ENCODE measurements at places on chromosomes 1 and 21.

DNA sequence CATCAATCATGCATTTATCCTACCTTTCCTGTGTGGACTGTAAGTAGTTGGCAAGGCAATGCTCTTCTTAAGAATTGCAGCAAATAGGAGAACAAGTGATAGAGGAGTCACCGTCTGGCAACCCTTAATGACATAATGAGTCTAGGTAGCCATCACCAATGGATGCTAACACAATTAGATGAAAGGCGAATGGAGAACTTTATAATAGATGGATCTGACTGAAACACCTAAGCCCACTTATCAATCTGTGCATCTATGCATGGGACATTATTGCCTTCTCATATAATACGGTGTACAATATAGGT is 18.9 kb upstream of the CAPN8 start:
- no peak for DNase-seq

DNA sequence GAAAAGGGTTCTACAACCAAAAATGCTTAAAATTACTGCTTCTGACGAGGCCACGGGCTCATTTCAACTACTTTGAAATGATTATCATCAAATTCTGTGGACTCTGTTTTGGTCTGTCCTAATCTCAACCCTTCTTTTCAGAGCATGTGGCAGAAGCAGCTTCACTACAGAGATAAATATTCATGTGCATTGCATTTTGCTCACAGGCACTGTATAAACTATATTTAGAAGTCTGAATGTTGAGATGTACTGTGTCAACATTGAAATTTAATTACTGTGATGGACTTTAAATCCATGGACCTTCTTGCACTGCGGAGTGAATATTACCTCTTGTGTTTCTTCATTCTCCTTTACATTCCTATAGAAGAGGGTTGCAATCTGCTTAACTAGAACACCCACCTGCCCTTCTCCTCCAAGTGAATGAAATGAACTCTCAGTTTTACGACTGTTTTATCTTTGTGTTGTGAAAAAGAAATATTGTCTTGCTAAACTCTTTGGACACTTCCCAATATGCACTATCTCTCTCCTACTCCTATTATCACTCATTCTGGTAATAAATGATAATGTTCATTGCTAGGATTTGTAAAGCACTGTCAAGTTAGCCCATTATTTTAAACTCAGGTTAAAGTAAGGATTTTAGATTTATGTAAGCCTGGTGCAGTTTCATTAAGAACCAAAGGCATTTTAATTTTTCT is 281.2 kb upstream of the ST6GALNAC5 start:
- no peak for DNase-seq

DNA sequence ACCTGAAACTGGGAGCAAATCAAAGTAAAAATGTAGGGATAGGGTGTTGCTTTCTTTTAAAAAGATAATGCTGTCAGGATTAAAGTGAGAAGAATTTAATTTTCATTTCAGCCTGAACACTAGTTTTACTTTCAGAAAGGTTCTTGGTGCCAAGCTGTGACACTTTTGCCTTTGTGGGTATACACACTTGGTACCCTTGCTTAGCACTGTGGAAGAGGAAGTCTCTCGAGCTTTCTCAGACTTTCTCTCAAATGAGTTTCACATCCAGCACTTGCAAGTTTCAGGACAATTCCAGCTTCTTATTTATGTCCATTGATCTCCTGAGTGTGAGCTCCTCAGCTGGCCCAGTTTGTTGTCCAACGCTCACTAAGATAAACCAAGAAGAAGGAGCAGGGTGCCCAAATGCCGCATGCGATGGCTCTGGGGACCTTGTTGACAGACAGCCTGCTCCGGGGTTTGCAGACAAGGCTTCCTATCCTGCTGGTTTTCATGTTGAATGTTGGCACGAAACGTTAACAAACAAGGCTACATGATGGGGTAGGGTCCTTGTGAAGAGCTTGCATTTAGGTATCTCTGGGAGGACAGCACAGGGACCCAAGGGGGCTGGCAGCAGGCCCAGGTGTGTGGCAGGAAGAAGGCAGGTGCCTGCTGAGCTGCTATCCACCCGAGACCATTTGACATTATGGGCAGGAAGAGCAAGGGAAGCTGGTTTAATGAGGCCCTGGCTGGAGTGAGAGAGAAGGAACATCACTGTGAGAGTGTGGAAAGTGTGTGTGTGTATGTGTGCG is 79.7 kb downstream of the POFUT2 start:
- no peak for DNase-seq

GRCh38 chr1:228304225-228304624 is 96.4 kb downstream of the OBSCN start:
- no peak for DNase-seq

DNA sequence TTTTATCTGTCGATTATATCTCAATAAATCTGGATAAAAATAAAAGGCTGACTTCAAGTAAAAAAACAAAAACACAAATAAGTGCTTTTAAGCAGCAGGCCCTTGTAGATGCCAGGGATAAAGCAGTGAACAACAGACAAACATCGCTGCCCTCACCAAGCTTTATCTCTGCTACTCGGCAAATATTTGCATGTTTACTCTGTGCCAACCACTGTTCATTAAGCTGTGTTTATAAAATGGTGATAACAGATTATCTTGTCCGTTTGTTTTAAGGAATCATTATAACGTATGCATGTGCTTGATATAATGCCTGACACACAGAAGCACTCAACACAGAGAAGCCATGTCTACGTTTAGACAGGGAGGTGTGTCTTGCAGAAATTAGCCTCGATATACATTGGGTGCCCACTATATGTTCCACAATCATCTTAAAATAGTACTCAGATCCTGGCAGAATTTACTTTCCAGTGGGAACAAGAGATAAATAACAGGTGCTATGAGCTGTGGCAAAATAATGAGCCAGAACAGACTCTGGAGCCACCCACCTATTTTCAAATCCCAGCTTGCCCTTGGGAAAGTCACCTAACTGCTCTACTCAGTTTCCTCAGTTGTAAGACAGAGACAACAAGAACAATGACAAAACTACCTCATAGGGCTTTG is 47.2 kb downstream of the TRIT1 start:
- DNase-seq, result no peak
